ENCODE measurements at places on chromosomes 3 and 15.

DNA sequence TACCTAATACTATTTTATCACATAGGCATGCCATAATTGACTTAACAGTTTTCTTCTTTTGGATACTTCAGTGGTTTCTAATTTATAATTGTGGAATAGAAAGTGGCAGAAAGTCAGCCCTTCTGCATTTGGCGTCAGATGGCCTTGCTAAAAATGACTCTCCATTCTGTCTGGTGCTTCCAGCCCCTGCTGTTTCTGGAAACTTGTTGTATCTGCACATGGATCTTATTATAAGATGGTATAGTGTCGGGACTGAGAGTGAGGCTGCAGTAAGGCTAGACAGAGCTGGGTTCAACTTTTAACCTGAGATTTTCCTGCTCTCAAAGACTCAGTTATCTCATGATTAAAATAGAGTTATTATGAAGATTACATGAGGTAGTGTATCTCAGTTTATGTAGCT lies 74.8 kb upstream of the WDR72 start:
- no peak for DNase-seq
- no peak overlapping the region for H3K4me3 ChIP-seq
- no peaks in the 10 kb centered on the region for H3K4me1 ChIP-seq
- H3K27ac ChIP-seq, result no peak overlapping the region
- H3K36me3 ChIP-seq, result no peaks in the 10 kb centered on the region
- H3K27me3 ChIP-seq, result no peaks in the 10 kb centered on the region

- H3K36me3 ChIP-seq, result no peaks in the 10 kb centered on the region
- H3K4me3 ChIP-seq, result no peak overlapping the region
- H3K27ac ChIP-seq, result no peak overlapping the region
- peaks cover 2% of the 10 kb centered on the region for H3K27me3 ChIP-seq
- no peak for DNase-seq
- H3K4me1 ChIP-seq, result no peaks in the 10 kb centered on the region
Measured at GRCh38 chr3:64300790-64301423, 75.6 kb upstream of the PRICKLE2 start.

DNA sequence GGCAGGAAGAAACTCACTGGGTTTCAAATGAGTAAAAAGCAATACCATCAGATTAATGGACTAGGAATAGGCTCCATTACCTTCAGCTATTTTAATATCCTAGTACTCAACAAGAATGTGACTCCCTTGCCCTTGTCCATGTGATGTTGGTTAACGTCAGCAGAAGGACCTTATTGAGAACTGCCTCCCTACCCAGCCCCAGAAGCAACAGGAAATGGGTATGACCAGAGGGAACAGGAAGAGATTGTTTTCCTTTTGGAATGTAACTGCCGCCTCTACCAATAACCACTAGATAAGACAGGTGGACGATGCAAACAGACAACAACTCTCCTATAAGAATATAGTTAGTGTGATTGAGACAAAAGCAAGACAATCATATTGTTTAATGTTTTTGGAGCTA lies 10.4 kb upstream of the MME start:
- H3K27me3 ChIP-seq, result no peaks in the 10 kb centered on the region
- H3K4me1 ChIP-seq, result no peaks in the 10 kb centered on the region
- no peaks in the 10 kb centered on the region for H3K36me3 ChIP-seq
- H3K4me3 ChIP-seq, result no peak overlapping the region
- DNase-seq, result no peak

- peak overlapping the region; percentile 15 for H3K4me3 ChIP-seq
- H3K4me1 ChIP-seq, result peaks cover 95% of the 10 kb centered on the region
- DNase-seq, result no peak
- peaks cover 5% of the 10 kb centered on the region for H3K36me3 ChIP-seq
- peak overlapping the region; percentile 35 for H3K27ac ChIP-seq
Measured at GRCh38 chr3:4067893-4068292, 235.3 kb upstream of the SETMAR start.

- H3K27ac ChIP-seq, result peak overlapping the region; percentile 96
- H3K4me3 ChIP-seq, result peak overlapping the region; percentile 98
- DNase-seq, result no peak
Measured at GRCh38 chr3:101853982-101854381, 4.7 kb downstream of the NFKBIZ start.

DNA sequence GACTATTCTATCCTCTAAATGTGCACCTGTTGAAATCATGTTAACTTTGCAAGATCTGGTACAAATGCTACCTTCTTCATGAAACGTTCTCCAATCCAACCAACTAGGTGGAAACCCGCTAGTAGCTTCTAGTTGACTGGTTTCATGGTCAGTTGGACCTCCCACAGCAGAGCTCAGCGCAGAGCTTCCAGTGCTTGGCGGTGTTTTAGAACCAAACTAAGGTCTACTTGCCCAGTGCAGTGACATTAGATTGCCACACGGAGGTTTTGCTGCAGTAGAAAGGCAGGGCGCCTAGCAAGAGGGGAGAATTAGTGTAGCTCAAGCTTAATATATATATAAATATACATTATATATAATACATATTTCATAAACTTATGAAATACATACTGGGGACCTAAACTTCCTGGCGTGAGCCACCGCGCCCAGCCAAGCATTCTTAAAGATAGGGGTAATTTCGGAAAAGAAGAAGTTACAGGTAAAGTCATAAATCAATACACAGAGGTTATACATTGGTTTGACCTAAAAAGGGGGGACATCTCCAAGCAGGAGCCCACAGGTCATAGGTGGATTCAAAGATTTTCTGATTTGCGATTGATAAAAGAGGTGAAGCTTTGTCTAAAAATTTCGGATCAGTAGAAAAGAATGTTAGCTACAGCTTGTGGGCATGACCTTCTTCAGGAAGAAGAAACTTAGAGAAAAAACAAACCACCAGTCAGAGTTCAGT lies 2.1 kb upstream of the OXSR1 start:
- H3K27me3 ChIP-seq, result no peaks in the 10 kb centered on the region
- no peak for DNase-seq
- H3K27ac ChIP-seq, result peak overlapping the region; percentile 100
- peak overlapping the region; percentile 4 for H3K4me3 ChIP-seq
- H3K36me3 ChIP-seq, result peaks cover 16% of the 10 kb centered on the region
- peaks cover 35% of the 10 kb centered on the region for H3K4me1 ChIP-seq

GRCh38 chr3:127886956-127887231 lies 28.1 kb upstream of the KBTBD12 start:
- no peak overlapping the region for H3K27ac ChIP-seq
- peaks cover 12% of the 10 kb centered on the region for H3K36me3 ChIP-seq
- no peaks in the 10 kb centered on the region for H3K27me3 ChIP-seq

Measured in activated B cell treated with CpG ODN at 0.5 μM for 24 hours (primary cell).